ENCODE measurements at places on chromosomes 2 and 18.

DNA sequence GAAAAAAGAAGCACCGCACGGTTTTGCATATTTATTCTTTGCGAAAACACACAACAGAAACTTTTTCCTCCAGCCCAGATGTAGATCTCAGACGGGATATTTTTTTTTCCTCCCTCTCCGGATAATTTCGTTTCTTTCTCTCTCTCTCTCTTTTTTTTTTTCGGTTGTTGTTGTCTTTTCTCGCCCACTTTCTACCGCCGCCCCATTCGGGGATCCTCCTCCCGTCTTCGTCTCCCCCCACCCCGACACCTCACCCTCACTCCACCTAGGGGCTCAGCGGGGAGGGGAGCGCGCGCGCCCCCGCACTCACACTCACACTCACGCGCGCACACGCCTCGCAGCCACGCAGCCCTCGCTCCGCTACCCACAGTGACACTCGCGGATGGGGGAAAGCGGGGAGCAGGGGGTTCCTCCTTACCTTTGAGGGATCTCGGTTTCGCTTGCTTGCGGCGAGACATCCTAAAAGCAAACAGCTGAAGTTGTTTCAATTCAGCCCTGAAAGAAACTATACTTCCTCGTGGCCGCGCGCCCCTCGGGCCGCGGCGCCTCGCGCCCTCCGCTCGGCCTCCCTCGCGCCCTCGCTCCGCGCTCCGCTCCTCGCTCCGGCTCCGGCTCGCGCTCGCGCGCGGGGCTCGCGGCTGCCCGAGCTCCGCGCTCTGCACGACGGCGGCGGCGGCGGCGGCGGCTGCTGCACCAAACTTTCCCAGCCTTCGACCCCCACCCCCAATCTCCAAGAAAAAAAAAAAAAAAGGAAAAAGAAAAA is 1.3 kb downstream of the ZNF521 start:
- DNase-seq = no peak

DNA sequence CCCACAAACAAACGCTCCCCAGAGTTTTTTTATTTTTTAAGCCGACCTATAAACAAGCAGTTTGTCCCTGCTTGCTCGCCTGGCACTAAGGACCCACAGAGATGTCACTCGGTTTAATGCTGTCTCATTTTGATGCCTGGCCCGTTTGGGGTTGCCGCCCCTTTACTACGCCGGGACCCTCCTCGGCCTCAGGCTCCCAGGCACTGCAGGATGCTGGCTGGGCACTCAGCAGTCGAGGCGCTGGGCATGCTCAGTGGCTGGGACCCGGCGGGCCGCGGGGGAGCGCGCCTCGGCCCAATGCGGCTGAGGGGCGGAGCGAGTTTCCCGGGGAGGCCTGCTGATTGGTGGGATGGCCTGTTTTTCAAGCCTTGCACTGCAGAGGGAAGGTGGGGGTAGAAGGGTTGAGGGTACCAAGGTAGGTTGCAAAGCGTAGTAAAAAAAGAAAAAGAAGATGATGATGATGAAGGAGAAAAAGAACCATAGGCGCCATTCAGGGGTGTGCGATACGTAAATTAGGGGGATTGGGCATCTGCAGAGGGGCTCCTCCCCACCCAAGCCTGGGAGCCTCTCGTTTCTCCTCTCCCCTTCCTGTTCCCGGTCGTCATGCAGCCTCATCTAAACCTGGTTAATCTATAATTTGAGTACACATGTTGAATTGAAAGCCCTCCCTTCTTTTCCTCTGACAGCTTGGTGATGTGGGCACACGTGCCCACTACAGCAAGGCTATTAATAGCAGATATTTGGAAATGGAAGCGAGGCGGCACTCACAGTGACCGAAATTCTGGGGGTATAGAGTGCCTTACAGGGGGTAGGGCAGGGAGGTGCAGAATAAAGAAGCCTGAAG is 1.5 kb upstream of the IRS1 start:
- DNase-seq = no peak

GRCh38 chr2:84880645-84881521 is at the start of gene TRABD2A:
Gene TRABD2A (minus strand): TSS chr2:84881084. CDS start chr2:84881039, 45 bp downstream.
- peak; percentile 62 for DNase-seq

- DNase-seq = no peak
Measured at GRCh38 chr18:39666541-39666940, 2100.9 kb upstream of the CELF4 start.

- DNase-seq = no peak
Measured at GRCh38 chr2:6966446-6966940, 49.3 kb downstream of the RNF144A start.
